ENCODE measurements at places on chromosomes 11 and 22.

GRCh38 chr11:66547662-66548009 lies 933 bp downstream of the ACTN3 start:
- DNase-seq = no peak

DNA sequence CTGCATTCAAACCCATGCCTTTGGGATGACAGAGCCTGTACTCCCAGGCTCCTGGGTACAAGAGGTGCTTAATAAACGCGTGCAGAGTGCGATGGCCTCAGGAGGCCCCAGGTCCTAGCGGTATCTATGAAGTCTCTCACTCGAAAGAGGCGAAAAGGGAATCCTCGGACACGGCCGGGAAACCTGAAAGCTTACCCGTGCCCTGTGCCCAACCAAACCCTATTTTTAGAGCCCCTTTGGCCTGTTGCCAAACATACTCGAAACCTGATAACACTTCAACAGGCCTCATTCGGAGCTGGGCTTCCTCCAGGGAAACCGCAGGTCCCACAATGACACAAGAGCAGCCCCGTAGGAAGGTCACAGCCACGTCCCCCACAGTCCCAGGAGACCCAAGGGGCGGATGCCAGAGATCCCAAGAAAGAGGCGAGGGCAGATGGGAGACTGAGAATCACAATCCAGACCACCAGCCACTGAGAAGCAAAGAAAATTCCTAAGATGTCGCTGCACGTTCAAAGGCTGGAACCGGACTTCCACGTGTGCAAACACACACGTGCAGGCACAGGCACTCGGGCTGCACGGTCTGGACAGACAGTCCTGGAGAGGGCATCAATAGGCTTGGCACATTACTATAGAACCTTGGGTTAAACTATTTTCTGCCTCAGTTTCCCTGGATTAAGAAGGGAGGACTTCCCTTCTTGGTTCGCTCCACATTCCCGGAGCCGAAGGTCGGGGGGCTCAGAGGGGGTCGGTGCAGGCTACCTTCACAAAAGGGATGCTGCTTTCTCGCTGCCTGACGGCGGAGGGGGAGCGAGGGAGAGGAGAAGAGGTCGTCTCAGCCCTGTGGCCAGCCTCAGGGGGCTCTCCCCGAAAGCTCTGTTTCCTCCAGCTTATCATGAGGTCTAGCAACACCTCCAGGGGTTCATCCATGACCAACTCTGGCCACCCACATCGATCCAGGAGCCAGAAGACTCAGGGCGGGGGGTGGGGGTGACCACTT lies 8.2 kb downstream of the PDGFB start:
- DNase-seq = peak; percentile 69

DNA sequence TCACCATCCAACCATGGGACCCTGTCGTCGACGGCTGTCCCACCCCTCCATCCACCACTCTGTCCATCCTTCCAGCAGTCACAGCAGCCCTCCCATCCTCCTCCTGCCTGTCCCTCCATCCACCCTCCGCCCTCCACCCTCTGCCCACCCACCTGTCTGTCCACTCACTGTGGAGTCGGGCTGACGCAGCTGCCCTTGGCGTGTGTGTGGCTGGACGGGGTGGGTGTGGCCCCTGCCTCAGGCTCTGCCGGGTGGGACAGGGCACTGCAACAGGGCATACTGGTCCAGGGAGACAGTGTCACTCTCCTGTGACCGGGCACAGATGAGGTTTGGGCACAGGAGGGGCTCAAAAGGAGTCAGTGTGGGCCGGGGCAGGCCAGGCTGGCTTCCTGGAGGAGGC lies 1.9 kb downstream of the PKP3 start:
- DNase-seq = no peak

- DNase-seq = peak; percentile 63
These were observed 4.4 kb downstream of the CAVIN3 start for GRCh38 chr11:6315811-6316425.

- DNase-seq = no peak
These were observed 25.4 kb upstream of the SMTN start for GRCh38 chr22:31055635-31056159.

DNA sequence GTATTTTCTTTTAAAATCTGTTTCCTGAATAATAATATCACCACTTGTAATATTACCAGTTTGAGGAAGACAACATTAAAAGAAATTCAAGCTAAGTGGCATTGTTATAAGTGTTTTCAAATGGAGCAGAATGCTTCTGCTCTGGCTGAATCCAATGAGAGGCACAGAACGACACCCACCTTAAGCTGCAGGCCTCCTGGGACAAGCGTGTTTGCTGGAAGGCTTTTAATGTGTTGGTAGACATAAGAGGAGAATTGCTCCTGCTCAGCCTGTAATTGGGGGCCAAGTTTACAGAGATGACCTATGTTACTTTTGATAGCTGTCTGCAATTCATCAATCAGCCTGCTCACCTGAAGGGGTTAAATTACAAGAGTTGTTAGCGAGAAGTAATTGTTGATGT lies 242.2 kb downstream of the DCDC1 start:
- no peak for DNase-seq

- DNase-seq = no peak
These were observed 14.5 kb upstream of the OR10V1 start for GRCh38 chr11:59728154-59728553.

GRCh38 chr11:34540870-34541269 lies 27.3 kb upstream of the ELF5 start:
- no peak for DNase-seq

GRCh38 chr22:50506611-50507420 lies 686 bp downstream of the LMF2 start:
- no peak for DNase-seq

- no peak for DNase-seq
These were observed 34.5 kb downstream of the GLB1L2 start for GRCh38 chr11:134366254-134366653.

- no peak for DNase-seq
These were observed 38.3 kb downstream of the ZBTB16 start for GRCh38 chr11:114097832-114098231.

- no peak for DNase-seq
These were observed 21.1 kb upstream of the UPK3A start for GRCh38 chr22:45263463-45264269.

DNA sequence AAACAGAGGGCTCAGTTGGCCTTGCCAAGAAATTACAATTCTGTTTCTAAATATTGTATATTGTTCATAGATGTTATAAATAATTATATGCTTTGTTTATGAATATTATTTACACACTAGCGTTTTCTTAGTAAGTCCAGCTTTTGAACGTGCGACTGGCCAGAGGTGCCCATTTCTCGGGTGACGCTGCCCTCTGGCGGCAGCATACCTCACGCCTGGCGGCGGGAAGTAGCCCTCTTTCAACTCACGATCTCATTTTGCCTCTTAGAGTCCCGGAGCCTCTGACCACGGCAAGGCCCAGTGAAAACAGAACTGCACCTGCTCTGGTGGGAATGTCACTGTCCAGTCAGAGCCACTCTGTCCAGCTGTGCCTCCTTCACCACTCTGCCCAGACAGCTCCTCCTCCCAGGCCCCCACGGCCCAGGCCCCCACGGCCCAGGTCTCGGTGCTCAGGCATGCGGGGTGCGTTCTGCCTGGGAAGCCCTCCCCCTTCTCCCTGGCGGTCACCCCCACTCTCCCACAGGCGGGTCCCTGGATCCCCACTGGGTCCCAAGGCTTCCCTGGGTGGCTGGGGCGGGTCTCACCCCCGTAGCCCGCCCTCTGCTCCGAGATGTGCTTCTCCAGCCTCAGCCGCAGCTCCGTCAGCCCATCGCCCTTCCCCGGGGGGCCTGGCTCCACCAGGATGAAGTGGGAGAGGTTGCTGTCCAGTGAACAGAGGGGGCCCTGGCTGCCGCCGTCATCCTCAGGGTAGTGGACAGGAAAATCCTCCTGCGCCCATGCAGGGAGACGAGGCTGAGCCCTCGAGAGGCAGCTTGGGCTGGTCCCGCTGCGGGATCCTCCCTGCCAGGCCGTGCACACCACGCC lies 19.3 kb downstream of the TSSC4 start:
- peak; percentile 69 for DNase-seq

DNA sequence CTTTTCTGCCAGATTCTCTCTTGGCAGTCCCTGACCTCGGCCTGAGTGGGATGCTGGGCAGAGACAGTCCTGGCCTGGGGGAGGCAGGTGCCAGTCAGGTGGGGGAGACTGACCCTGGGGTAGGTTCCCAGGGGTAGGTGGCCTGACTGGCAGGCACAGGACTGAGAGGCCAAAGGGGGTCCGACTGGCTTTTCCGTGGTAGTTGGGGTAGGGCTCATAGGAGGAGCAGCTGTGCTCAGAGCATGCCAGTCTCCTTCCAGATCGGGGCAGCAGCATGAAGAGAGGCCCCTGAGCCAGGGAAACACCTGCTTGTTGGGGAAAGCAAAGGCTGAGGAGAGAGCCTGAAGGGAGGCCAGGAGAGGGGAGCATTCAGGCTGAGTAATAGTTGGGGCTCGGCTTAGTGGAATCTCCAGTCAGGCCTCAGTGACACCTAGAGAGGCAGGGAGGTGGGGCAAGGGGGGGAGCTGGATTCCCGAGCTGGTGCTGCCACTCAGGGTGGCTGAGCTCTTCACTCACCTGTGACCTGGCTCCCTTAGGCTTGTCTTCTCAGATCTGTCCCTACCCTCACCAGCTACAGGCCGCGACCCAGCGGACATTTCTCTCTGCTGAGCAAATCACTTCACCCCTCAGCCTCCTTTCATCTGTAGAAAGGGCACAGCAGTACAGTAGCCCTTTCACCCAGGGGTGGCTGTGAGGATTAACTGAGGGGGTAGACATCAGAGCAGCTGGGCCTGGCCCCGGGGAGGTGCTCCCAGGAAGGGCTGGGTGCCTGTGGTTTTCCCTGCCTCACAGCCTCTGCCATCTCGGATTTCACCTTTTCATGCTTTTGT lies 26.2 kb downstream of the MCM5 start:
- DNase-seq = no peak

- DNase-seq = no peak
These were observed 18.7 kb downstream of the ZNF74 start for GRCh38 chr22:20412474-20413216.

DNA sequence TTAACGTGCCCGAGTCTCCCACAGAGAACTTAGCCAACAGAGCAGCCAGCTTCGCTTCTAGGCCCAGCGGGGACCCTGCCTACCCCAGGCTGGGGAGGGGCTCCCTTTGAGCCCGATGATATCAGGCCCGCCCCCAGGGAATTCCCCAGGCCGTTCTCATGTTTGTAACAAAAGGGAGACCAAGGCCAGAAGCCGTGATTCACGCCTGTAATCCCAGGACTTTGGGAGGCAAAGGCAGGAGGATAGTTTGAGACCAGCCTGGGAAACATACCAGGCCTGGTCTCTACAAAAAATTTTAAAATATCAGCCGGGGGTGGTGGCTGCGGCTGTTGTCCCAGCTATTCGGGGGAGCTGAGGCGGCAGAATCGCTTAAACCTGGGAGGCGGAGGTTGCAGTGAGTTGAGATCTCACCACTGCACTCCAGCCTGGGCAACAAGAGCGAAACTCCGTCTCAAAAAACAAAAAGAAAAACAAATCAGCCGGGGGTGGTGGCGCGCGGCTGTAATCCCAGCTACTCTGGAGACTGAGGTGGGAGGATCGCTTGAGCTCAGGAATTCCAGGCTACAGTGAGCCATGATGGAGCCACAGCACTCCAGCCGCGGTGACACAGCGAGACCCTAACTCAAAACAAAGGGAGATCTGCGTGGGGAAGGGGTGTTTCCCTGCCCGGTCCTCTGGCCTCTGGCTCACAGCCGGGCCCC lies 1.7 kb downstream of the DRD4 start:
- no peak for DNase-seq

DNA sequence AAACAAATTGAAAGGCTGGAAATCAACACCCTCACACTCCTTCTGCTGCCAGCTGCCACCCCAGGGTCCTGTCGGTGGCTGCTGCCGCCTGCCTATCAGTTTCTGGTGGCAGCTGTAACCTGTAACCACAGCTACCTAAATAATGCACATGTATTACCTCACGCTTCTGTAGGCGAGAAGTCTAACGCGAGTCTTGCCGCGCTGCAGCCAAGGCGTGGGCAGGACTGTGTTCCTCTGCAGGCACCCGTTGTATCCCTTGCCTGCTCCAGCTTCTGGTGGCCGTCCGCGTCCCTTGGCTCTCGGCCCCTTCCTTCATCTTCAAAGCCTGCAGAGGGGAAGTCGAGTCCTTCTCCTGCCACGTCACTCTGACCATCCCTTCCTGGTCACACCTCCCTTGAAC lies 44.1 kb upstream of the GCAT start:
- DNase-seq = no peak

DNA sequence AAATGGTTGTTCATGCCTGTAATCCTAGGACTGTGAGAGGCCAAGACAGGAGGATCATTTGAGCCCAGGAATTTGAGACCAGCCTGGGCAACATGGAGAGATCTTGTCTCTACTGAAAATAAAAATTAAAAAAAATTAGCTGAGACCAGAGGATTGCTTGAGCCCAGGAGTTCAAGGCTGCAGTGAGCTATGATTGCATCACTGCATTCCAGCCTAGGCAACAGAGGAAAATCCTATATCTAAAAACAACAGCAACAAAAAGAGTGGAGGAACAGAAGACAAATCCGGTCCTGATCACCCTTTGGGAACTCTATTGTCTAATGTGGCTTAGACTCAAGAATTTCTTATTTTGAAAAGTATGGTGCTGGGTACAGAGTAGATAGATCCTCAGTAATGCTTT lies 17.3 kb downstream of the BARX2 start:
- DNase-seq = no peak

- DNase-seq = no peak
These were observed 92.3 kb upstream of the TEAD1 start for GRCh38 chr11:12581923-12582322.

- DNase-seq = no peak
These were observed 222.2 kb downstream of the C11orf87 start for GRCh38 chr11:109644152-109644551.

DNA sequence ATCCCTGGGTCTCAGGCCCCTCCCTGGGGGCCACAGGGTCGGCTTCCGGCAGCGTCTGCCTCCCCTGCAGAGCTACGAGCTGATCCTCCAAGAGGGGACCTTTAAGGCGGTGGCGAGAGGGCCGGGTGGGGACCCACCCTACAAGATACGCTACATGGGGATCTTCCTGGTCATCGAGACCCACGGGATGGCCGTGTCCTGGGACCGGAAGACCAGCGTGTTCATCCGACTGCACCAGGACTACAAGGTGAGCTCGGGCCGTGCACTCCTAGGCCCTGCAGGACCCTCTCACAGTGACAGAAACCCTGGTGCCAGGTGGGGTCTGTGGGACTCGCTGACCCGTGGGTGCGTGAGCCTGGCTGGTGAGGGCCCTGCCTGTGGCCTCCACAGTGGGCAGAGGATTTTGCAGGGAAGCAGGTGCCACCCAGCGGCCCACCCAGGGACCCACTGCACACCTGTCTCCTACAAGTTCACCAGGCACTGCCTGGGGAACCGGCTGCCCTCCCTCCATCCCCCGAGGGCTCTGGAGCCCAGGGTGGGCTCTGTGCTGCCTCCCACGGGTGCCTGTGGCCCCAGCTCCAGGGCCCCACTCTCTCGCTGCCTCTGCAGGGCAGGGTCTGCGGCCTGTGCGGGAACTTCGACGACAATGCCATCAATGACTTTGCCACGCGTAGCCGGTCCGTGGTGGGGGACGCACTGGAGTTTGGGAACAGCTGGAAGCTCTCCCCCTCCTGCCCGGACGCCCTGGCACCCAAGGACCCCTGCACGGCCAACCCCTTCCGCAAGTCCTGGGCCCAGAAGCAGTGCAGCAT lies 13.7 kb downstream of the MUC5B start:
- DNase-seq = no peak

GRCh38 chr22:23498811-23499798 lies 81.0 kb downstream of the IGLL1 start:
- DNase-seq = no peak

- no peak for DNase-seq
These were observed 2.8 kb upstream of the ACER3 start for GRCh38 chr11:76857781-76858410.

- no peak for DNase-seq
These were observed 213.0 kb upstream of the NARS2 start for GRCh38 chr11:78787696-78788095.

- DNase-seq = no peak
These were observed 60.2 kb downstream of the MICAL3 start for GRCh38 chr22:17964156-17964555.

Data from activated CD4-positive, alpha-beta T cell treated with anti-CD3 and anti-CD28 coated beads, Interleukin-2, Interleukin-6, amounts not matched to agents 100 ng/mL and 50 ng/mL, durations not matched to agents 16 hours and 8 hours (primary cell).